ENCODE measurements at places on chromosomes 3 and 15. TPM values are rescaled to one million over a fixed set of nuclear protein-coding genes. Genes with fewer than 3 reads are reported as not detected.

DNA sequence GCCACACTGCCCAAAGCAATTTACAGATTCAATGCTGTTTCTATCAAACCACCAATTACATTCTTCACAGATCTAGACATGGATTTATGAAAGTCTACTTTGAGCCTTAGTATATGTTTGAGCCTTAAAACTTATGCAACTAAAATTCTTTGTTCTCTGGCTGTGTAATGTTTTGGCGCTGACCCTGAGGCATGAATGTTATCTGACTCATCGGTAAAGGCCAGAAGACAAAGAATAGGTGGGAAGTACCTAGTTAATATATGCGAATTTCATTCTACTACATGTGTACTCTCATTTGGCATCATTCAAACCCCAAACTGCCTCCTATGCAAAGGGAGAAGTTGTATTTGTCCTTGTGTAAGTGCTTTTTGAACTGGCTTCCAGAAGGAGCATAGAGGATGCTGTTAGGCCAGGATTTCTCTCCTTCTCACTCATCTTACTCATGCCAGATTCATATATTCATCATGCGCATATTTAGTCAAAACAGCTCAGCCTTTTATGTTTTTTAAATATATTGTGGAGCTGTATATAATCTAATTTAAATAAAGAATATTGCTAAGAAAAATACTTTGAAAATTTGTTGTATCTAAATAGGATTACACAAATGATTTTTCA is 204.2 kb downstream of the NFKBIZ start:
- H3K27me3 ChIP-seq, result no peaks in the 10 kb centered on the region
- H3K4me1 ChIP-seq, result no peaks in the 10 kb centered on the region
- no peak overlapping the region for H3K4me3 ChIP-seq
- H3K27ac ChIP-seq, result no peak overlapping the region
- DNase-seq, result no peak

GRCh38 chr3:54008099-54008498 is 114.3 kb upstream of the CACNA2D3 start:
- no peaks in the 10 kb centered on the region for H3K36me3 ChIP-seq
- DNase-seq, result no peak
- no peak overlapping the region for H3K27ac ChIP-seq

DNA sequence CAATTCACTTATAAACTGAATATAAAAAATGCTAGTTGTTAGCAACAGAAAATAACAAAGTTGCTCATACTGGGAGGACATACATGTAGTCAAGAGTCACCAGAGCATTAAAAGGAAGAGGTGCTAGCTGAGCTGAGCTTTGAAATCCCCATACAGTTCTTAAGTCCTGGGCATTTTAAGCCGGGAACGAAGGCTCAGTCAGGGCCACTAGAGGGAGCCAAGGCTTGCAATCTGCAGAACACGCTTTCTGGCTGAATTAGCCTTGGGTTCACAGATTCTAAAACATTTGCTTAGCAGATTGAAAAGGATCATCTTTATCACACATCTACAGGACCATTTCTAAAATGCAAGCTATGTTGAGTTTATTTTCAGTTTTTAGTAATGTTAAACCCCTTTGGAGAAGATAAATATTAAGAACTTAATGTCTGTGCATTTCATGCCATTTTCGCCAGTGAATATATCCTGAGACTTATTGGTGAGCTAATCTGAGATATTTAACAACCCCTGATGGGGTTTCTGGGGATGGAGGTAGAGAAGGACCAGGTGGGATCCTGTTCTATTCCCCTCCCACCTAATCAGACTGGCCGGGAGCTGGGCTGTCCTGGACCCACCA is 26.3 kb upstream of the MNS1 start:
- peak; percentile 86 for DNase-seq
- H3K4me1 ChIP-seq, result no peaks in the 10 kb centered on the region
- no peak overlapping the region for H3K27ac ChIP-seq
- H3K4me3 ChIP-seq, result no peak overlapping the region
- peaks cover 12% of the 10 kb centered on the region for H3K27me3 ChIP-seq

- H3K4me1 ChIP-seq, result no peaks in the 10 kb centered on the region
- peak; percentile 33 for DNase-seq
- H3K27me3 ChIP-seq, result no peaks in the 10 kb centered on the region
- H3K4me3 ChIP-seq, result no peak overlapping the region
- no peak overlapping the region for H3K27ac ChIP-seq
Measured at GRCh38 chr15:70023769-70024491, 73.8 kb downstream of the TLE3 start.

- H3K36me3 ChIP-seq, result peaks cover 27% of the 10 kb centered on the region
- no peak overlapping the region for H3K27ac ChIP-seq
- H3K4me3 ChIP-seq, result no peak overlapping the region
- H3K4me1 ChIP-seq, result no peaks in the 10 kb centered on the region
- no peaks in the 10 kb centered on the region for H3K27me3 ChIP-seq
- DNase-seq, result no peak
Measured at GRCh38 chr3:182967218-182968204, 12.8 kb downstream of the DCUN1D1 start.

- peaks cover 64% of the 10 kb centered on the region for H3K36me3 ChIP-seq
- no peak for DNase-seq
- H3K4me1 ChIP-seq, result no peaks in the 10 kb centered on the region
Measured at GRCh38 chr3:52546111-52546901, 9.9 kb downstream of the UQCC5 start.

DNA sequence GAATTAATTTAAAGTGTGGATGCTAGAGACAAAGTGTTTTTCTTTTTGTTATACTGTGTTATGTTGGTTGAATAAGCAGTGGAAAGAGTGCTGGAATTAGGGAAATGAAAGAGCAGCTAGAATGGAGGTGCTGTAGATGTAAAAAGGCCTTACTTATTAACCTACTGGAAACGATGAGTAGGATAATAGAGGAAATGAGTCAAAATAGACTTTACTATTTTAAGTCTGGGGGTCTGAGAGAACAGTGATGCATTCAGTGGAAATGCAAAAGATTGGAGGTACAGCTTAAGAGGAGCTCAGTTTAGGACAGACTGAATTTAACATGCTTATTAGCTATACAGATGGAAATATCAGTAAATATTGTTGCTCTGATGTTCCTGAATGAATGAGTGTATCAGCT is 674.0 kb downstream of the OTOL1 start:
- H3K4me3 ChIP-seq, result no peak overlapping the region
- no peaks in the 10 kb centered on the region for H3K27me3 ChIP-seq
- no peaks in the 10 kb centered on the region for H3K36me3 ChIP-seq
- H3K27ac ChIP-seq, result no peak overlapping the region
- DNase-seq, result no peak
- no peaks in the 10 kb centered on the region for H3K4me1 ChIP-seq

GRCh38 chr3:64911138-64911537 is 223.3 kb upstream of the ADAMTS9 start:
- no peaks in the 10 kb centered on the region for H3K36me3 ChIP-seq
- no peak overlapping the region for H3K27ac ChIP-seq
- H3K4me1 ChIP-seq, result peaks cover 11% of the 10 kb centered on the region
- DNase-seq, result no peak

DNA sequence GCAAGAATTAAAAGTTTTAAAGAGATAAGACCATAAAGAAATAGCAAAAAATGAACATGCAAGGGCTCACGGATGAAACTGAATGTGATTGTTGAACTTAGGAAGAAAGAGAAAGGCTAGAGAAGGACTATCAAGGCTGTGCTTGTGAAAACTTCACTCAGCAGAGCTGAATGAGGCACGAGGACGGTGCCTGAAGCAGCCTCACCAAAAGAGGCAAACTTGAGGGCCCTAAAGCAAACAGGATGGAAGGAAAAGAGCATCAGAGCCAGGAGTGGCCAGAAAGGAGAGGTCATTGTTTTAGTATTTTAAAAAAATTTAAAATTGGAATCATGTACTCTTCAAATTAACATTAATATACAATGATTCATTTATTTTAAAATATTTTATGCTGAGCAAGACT is 191.2 kb upstream of the SOX14 start:
- DNase-seq, result no peak
- H3K4me1 ChIP-seq, result no peaks in the 10 kb centered on the region
- H3K36me3 ChIP-seq, result no peaks in the 10 kb centered on the region
- H3K27me3 ChIP-seq, result no peaks in the 10 kb centered on the region
- H3K4me3 ChIP-seq, result no peak overlapping the region
- no peak overlapping the region for H3K27ac ChIP-seq

DNA sequence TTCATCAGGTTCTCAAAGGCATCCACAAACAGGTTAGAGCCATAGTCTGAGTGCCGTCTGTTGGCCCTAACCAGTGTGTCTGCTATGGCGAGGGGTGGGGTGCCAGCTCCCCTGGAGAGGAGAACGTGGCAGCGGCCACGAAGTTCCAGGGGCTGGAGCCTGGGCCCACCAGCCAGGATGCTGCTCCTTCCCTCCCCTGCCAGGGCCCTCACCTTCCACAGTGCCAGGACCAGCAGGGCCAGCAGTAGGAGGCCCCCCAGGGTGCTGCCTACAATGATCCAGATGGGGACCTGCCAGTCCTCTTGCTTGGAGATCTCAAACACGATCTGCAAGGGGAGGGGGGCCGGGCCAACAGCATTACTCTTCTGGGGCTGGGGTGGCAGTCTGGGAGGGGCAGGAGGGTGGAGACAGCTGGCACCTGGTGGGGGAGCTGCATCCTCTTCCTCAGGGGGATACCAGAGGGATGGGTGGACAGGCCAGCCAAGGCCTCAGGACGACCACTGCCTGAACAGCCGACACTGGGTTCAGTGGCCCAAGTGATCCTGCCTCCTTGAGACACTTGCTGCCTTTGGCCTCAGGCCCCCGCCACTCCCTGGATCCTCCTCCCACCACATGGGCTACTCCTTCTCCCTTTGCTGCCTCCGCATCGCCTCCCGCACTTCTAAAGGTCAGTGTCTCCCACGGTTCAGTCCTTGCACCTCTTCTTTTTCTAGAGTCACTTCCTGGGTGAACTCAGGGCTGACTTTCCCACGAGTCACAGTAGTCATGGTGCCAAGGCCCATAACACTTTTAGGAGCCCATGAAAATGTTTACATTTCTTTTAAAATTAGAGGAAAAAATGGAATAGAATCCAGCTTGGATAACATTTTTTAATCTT is 26.3 kb downstream of the FEM1B start:
- peak; percentile 47 for DNase-seq
- H3K36me3 ChIP-seq, result no peaks in the 10 kb centered on the region
- H3K27me3 ChIP-seq, result no peaks in the 10 kb centered on the region
- no peak overlapping the region for H3K4me3 ChIP-seq

DNA sequence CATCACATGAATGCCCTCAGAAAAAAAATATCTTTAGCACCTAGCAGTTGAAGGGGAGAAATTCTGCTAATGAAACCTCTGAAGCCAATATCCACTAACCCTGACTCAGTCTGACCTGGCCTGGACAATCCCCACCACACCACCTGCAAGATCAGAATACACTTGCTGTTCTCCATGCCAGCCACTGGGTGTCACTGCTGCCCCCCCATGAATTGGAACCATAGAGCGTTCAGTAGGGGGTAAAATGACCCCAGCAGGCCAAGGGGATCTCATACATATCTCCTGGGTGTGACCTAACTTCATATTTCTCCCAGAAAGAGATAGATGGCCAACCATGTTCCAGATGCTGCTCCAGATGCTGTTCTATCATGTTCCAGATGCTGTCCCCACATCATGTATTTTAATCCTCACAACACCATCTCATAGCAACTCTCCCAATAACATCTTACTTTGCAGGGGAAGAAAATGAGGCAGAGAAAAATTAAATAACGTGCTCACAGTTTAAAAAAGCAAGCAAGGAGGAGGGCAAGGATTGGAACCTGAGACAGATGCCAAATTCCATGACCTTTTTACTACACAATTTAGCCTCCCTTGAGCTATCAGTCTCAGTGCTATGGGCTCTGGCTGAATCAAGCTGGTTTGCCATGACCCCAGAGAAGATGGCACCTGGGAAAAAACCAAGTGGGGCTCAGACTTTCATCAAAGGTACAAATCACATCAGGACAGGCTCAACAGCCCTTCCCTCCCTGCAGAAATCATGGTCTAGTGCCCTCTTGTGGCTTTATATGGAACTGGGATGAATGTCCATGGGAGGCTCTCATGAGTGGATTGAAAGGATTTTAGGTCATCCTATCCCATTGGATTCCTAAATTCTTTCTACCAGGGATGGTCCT is 12.4 kb downstream of the NTRK3 start:
- H3K4me1 ChIP-seq, result no peaks in the 10 kb centered on the region
- H3K27me3 ChIP-seq, result peaks cover 40% of the 10 kb centered on the region
- DNase-seq, result peak; percentile 75
- no peak overlapping the region for H3K4me3 ChIP-seq
- no peaks in the 10 kb centered on the region for H3K36me3 ChIP-seq

DNA sequence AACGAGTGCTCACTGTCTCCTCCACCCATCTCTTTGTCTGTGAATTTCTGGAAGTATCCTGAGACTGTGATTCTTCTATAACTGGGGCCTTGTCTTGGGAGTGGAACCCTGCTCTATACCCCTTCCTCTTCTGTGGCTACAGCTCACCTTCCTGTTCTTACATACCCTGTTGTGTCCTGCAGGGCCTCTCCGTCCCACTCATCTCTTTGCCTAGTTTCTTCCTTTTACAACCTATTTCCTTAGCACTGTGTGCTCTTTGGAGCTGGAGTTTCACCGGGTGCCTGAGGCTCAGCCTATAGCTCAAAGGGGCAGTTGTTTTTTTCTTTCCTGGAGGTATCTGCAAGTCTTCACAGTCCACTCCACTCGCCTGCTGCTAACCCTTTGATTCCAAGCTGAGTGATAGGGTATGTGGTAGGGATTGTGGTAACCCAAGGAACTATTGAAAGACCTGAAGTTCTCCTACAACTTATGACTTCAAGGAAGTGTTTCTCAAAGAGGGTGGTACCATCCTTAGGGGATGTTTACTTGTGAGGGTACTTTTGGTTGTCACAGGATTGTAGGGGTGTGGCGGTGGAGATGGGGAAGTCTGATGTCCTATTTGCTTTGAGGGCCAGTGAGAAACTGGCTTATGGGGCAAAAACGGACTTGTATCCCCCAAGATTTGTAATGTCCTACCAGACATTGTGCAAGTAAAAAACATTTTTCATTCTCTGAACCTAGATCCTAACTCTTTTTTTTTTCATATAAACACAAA is 66.6 kb upstream of the ARL8B start:
- H3K4me1 ChIP-seq, result no peaks in the 10 kb centered on the region
- H3K27ac ChIP-seq, result no peak overlapping the region
- DNase-seq, result no peak
- H3K4me3 ChIP-seq, result no peak overlapping the region
- no peaks in the 10 kb centered on the region for H3K36me3 ChIP-seq

GRCh38 chr3:178159691-178160220 is 376.5 kb upstream of the KCNMB2 start:
- H3K4me1 ChIP-seq, result no peaks in the 10 kb centered on the region
- DNase-seq, result no peak
- H3K27me3 ChIP-seq, result no peaks in the 10 kb centered on the region
- H3K27ac ChIP-seq, result peak overlapping the region; percentile 30
- H3K36me3 ChIP-seq, result no peaks in the 10 kb centered on the region
- H3K4me3 ChIP-seq, result no peak overlapping the region

PRR20G gene
- not detected for total RNA-seq

NRG4 gene
- 0.54 TPM for total RNA-seq

GOLGA8J gene
- 0.44 TPM for total RNA-seq

MYEF2 gene
- 56.5 TPM for total RNA-seq

FBXL2 gene
- 11.8 TPM for total RNA-seq

GRK7 gene
- total RNA-seq, result not detected

RPL22L1 gene
- total RNA-seq, result 119 TPM

All from endodermal cell (in vitro differentiated cells).